ENCODE measurements at places on chromosomes 3 and 15. TPM values are rescaled to one million over a fixed set of nuclear protein-coding genes. Genes with fewer than 3 reads are reported as not detected.
A peak's percentile ranks its signal among the peaks of the same experiment; 100 is the strongest.

The ECE2 gene
- not detected for total RNA-seq

The CHAC1 gene
- 3.9 TPM for total RNA-seq

The SLC9A9 gene
- total RNA-seq = 20.5 TPM

The GOLGA8O gene
- 2.0 TPM for total RNA-seq

DNA sequence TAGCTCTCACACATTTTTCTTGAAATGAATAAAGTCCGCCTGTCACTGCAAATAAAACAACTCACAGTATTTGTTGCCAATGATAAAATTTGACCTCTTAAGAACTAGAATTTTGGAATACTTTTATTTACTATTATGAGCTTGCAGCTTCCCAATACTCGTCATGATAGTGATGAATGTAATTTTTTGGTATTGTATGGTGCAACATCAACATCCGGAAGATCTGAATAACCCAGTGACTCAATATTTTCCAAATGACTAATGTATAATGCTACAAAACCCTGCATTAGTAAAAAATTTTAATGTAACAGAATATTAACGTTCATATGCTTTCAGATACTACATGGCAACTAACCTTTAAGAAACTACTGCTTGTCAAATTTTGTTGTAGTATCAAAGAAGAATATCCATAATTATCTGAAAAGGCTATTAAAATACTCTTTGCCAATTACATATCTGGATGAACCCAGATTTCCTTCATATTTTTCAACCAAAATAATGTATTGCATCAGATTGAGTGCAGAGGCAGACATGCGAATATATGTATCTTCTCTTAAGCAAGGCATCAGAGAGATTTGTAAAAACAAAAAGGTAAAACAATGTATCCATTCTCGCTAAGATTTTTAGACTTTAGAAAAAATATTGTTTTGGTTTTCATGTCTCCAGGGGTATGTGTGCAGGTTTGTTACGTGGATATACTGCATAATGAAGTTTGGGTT is 95.3 kb downstream of the IGF2BP2 start:
- no peak for DNase-seq

GRCh38 chr3:95228416-95228815 is 1165.6 kb downstream of the NSUN3 start:
- DNase-seq = no peak

DNA sequence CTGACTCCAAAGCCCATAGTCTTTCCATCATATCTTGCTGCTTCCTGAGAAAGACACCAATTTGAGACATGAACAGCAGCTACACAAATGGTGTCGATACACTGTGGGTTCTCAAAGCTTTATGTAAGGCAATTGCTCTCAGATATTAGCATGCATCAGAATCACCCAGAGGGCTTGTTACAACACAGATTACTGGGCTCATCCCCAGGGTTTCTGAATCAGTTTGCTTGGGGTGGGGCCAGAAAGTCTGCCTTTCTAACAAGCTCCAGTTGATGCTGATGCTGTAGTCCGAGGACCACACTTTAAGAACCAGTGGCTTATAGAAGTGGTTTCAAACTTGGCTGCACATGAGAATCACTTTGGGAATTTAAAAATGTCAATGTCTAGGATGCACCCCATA is 86.5 kb downstream of the SEMA6D start:
- DNase-seq = no peak

- no peak for DNase-seq
Measured at GRCh38 chr15:48641416-48641815, 4.1 kb downstream of the FBN1 start.

DNA sequence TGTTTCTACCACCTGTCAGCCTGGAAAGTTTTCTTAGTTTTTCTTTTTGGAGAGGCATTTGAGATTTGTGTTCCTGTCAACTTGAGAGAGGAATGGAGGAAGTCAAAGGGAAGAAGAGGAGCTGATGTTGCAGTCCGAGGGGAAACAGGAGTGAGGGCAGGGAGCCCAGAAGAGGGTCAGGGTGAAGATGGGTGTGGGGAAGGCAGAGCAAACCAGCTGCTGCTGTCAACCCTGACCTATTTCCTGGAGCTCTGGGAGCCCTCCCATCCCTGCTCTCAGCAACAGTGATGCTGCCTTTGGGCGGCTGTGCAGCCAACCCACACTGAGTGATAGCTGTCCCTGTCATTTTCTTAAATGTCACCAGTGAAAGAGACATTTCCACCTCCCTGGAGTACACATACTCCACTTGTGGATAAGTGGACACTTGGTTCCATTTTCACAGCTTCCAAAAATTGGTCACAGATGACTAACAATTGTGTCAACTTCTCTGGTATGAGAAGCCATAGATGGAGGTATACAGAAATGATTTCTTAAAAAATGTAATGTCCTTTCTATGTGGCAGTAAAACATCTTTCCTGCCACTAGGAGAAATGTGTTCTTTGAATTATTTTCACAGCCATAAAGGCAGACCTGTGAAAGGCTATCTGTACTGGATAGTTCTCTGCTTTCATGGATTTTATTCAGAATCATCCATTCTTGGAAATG is 556.3 kb upstream of the TBL1XR1 start:
- no peak for DNase-seq

- DNase-seq = no peak
Measured at GRCh38 chr3:141812084-141812483, 48.9 kb downstream of the GRK7 start.

GRCh38 chr3:98022978-98023820 is 11.9 kb downstream of the GABRR3 start:
- DNase-seq = peak; percentile 97

GRCh38 chr3:46496746-46497555 is 825 bp upstream of the RTP3 start:
- no peak for DNase-seq
